ENCODE measurements at places on chromosomes 12 and 14.

DNA sequence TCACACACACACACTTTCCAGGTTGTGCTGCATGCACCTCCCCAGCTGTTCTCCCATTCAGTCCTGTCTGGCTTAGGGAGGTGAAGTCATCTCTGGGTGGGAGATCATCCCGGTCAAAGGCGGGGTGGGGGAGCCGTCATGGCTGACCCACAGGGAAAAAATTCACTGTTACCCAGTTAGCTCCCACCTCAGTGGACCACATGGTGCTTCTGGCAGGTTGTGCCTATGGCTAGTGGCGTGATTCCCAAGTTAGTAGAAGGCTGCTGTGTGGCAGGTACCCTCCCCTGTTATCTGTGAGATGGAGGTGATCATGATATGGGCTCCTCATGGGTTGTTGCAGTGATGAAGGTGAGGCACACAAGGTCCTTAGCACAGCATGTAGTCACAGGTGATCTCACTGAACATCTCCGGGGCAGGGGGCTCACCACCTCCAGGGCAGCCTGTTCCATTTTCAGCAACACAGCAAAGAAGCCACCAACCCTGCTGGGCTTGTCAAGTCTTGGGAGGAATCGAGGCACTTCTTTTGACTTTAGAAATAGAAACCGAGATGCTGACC is 154.9 kb upstream of the CCND2 start:
- DNase-seq: no peak

DNA sequence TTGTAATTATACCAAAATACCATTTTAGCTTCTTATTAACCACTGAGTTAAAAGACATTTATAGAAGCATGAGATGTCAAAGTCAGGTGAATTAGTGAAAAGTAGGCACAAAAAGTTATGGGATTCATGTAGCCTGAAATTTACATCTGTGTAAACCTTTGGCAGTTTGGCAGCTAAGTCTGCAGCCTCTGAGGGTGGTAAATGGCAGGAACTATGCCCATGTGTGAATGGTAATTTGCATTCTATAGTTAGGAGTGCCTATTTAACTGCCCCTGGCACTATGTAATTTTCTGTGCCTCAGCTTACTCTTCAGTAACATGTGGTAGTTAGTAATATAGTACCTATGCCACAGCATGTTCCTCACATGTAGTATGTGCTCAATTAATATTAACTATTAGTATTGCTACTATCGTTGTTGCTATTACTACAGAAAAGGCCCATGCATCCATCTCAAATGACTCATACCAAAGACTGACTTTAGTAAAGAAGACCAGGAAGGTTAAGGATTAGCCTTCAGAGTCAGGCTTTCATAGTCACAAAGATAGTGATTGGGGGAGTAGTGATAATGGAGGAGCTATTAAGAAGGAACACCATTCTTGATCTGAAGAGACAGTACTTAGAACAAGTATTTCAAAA is 258.7 kb upstream of the BTG1 start:
- no peak for DNase-seq

DNA sequence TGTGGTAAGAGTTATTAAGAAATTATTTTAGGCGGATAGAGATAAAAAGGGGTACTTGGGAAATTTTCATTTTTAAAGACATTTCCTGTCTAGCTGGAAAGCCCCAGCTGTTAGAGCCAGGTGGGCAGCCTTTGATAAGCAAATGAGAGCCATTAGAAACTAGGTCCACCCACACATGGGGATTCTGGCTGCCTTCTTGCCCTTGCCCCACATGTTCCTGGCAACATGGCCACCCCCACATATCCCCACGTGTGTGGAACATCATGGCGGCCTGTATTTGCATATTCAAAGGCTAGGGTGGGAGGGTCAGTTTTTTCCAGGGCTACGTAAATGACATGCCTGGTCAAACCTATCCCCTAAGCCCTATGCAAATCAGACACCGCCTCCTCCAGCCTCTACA is 1382.1 kb downstream of the AACS start:
- no peak for DNase-seq

DNA sequence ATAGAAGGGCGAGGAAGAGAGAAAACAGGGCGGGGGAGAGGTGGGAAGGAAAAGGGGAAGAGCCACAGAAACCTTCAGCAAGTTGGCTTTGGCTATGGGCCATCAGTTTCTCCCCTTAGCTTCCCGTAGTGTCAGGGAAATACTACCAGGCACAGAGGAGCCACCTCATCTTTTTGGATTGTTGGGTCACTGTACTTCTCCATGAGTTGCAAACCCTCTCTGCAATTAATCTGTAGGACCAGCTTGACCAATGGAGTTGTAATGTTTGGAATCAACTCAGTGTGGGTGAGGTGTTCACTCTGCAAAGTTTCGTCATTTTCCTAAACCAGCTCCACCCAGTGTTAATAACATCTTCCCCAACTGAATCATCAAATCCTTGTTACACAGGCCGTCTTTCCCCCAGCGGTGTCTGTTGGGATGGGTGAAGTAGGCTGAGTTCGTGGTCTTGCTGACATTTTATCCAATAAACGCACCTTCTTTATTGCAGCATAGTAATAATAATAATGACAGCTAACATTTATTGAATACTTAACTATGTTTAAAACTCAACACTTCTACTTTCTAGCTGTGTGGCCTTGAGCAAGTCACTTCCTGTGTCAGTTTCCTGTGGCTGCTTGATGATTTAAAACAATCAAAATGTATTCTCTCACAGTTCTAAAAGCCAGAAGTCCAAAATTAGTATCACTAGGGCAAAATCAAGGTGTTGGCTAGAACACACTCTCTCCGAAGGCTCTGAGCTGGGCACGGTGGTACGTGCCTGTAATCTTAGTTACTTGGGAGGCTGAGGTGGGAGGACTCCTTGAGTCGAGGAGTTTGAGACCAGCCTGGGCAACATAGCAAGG is 8.1 kb upstream of the GLTP start:
- peak; percentile 43 for DNase-seq

GRCh38 chr14:104545151-104545941 is 34.2 kb upstream of the C14orf180 start:
- DNase-seq: no peak

- no peak for DNase-seq
These were observed 40.6 kb downstream of the SPRING1 start for GRCh38 chr12:116697305-116697704.

DNA sequence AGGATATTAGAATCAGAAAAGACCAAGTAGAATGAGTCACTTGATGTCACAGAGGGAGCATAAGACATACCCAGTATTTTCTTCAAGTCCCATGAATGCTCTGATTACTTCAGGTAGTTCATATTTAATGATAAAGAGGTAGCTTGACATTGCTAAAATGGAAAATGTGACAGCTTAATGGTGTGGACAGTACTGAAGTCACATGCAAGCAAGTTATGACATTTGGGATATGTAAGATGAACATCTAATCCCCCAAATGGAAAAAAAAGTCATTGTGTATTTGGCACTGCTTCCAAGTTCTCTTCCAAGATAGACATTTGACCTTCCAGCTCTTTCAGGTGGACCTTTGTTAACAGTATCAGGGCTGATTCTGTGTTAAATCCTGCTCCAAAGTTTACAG is 45.9 kb downstream of the SLC38A4 start:
- no peak for DNase-seq

- no peak for DNase-seq
These were observed 451.3 kb downstream of the FOXG1 start for GRCh38 chr14:29217813-29218450.

DNA sequence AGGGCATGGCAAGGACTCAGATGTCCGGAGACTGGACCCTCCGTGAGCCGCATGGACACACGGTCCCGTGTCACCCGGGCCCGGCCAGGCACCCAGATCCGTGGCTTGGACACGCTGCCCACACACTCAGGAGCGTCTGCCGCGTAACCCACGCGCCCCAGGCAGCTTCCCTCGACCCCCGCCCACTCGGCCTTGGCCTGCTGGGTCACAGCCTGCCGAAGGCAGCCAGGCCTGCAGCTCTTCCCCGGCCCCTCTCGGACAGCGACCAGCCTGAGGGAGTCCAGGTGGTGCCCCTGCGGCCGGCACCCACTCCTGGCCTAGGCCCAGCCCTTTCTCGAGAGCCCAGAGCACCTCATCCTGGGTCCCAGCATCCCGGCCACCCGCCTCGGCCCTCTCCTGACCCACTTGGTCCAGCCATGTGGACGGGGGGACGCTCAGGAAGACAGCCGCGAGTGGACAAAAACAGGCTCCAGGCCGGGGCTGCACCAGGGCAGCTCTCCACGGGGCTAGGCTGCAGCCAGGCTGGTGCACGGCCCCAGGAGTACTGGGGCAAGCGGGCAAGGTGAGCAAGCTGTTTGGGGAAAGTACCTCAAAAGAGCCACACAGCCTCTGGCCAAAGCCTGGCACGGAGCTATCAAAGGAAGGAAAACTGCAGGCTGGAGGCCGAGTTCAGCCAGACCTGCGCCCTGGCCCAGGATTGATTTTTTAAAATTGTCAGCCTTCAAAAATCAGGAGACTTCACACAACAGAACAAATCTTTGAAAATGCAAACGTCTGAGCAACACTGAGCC is 6.5 kb downstream of the AKT1 start:
- DNase-seq: no peak

GRCh38 chr14:104768437-104769323 is 15.7 kb downstream of the SIVA1 start:
- DNase-seq: peak; percentile 91

GRCh38 chr14:79920180-79920692 is 291.1 kb downstream of the DIO2 start:
- no peak for DNase-seq

- no peak for DNase-seq
These were observed 392.4 kb upstream of the DCN start for GRCh38 chr12:91574975-91575374.

GRCh38 chr14:100775351-100775830 is 48.7 kb downstream of the DLK1 start:
- no peak for DNase-seq

DNA sequence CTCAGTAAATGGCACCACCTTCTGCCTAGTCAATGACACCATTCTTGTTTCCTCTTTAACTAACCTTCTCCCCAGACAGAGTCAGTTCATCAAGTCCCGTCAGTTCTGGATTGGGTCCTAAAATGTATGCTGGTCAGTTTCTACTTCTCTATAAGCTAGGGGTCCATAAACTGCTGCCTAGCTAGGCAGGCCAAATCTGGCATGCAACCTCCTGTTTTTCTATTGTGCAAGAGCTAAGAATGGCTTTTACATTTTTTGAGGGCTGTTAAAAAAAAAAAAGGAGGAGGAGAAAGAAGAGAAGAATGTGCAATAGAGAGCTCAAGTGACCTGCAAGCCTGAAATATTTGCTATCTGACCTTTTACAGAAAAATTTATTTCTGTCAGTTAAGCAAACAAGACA is 6.4 kb upstream of the TMED10 start:
- no peak for DNase-seq

DNA sequence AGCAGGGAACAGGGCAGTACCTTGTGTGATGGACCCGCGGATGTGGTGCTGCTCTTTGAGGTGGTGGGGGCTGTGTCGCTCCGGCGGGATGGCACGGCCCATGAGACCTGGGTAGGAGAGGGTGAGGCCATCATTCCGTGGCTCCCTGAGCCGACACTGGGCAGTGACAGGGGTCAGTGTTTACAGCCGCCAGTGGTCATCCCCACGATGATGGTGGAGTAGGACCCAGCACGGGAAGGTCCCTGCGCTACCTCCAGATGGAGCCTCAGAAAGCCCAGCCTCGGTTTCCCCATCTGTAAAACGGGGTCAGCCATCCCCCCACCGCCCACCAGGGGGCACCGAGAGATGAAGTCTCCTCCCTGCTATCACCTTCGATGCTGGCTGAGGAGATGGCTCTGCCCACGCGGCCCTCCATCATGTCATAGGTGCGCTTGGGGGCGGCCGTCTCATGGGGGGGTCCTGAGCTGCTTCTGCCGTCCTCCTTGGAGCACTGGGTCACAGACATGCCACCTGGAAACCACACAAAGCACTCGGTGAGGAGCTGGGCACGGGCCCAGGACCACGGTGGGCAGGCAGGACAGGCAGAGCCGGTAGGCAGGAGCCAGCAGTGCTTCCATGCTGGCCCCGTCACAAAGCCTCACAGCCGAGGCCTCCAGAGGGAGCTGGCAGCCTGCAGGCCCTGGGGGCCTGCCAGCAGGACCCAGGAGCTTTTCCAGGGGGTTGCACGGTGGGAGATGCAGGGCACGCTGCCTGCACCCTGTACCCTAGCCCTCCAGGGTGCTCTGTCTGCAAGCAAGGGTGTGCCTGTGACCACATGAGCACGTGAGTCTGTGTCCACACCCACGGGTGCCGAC is 53.1 kb downstream of the RFLNA start:
- peak; percentile 34 for DNase-seq

- DNase-seq: no peak
These were observed 458 bp downstream of the SSPN start for GRCh38 chr12:26195641-26196420.

- DNase-seq: no peak
These were observed 84.0 kb downstream of the PTPN21 start for GRCh38 chr14:88470542-88471440.

DNA sequence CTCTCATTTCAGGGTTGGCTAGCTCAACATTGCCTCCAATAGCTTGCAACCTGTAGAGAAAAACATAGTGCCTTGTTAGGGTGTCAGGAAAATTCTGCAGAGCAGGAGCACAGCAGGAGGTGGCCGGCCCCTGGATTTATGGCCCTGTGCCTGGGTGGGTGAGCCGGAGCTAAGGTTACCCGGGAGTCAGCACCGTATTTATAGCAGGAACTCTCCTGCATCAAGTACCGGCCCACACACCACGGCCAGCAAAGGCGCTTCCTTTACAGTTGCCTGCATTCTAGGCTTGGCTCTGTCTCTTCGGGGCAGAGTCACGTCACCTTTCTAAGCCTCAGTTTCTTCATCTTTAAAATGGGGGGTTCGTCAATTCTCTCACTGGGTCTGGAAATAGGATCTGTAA is 52.8 kb upstream of the EML1 start:
- DNase-seq: no peak

- DNase-seq: no peak
These were observed 57.6 kb downstream of the PRKAB1 start for GRCh38 chr12:119725523-119725922.

GRCh38 chr14:59166258-59166657 is 22.2 kb upstream of the DAAM1 start:
- DNase-seq: no peak

DNA sequence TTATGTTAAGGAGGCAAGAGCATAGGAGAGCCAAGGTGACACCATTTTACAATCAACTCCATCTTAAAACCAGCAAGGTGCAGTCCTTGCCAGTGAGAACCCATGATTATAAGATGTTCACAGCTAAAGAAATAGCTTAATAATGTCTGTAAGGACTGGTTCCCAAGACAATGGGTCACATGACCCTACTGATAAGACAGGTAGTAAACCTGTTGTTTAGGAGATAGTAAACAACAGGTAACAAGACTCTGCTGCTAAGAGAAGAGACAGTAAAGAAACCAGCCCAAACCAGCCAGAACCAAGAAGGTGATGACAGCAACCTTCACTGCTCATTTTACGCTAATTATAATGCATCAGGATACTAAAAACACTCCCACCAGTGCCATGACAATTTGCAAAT is 23.2 kb upstream of the BCAT1 start:
- DNase-seq: no peak

GRCh38 chr14:92093320-92093719 is 13.1 kb downstream of the ATXN3 start:
- DNase-seq: no peak

GRCh38 chr12:78096909-78097597 is 266.4 kb downstream of the NAV3 start:
- DNase-seq: no peak

- DNase-seq: no peak
These were observed 23.4 kb downstream of the SLC25A29 start for GRCh38 chr14:100282766-100283419.

Measured in stimulated activated CD4-positive, alpha-beta T cell treated with anti-CD3 and anti-CD28 coated beads, Interleukin-4, amount 100 ng/mL, for 24 hours (primary cell).